Activated T-cell treated with anti-CD3 and anti-CD28 coated beads, Interleukin-2, amount 50 U/mL, for 4 hours (primary cell): ENCODE measurements at places on chromosomes 5 and 9.
A peak's percentile ranks its signal among the peaks of the same experiment; 100 is the strongest.

DNA sequence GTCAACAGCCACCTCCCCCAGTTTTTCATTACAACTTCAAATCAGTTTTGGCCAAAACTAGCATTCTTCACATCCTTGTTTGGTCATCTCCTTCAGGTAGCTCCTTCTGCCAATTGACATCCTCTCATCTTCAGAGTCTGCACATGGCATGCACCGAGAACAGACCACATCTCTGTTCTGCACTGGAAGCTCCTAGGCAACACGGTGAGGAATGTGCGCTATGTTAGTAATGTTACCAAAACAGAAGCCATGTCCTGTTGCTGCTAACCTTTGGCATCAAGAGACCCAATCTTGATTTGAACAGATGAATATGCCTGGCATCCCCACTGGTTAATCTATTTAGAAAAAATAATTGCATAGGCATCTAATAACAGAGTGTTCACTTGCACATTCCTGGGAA is 5.1 kb upstream of the HK3 start:
- DNase-seq: no peak

DNA sequence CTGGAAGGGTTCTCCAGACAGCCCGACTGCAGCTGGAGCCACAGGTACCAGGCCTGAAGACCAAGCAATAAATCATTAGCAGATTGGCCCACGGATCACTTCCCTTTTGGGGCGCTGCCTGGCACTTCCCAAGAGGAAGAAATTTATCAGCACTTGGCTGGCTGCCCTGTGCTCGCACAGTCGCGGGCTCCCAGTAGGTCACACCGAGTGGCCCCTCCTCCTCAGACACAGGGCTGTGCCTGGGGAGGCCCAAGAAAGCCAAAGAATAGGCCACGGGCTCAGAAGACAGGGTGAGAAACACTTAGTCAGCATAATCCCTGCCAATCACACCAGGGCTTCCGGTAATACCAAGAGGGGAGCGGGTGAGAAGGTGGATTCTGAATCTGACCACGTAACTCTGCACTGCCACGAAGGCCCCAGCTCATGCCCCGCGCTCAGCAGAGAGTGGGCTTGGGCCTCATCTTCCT is 115.7 kb upstream of the MSX2 start:
- no peak for DNase-seq

GRCh38 chr9:73149371-73150067 is 2.1 kb upstream of the ANXA1 start:
- no peak for DNase-seq

GRCh38 chr9:3981897-3982296 is 318.0 kb downstream of the GLIS3 start:
- no peak for DNase-seq

- no peak for DNase-seq
Measured at GRCh38 chr5:173720953-173721600, 104.6 kb upstream of the BOD1 start.

GRCh38 chr5:73008831-73009230 is 53.0 kb downstream of the FCHO2 start:
- no peak for DNase-seq

GRCh38 chr5:32462618-32463017 is 18.1 kb upstream of the ZFR start:
- peak; percentile 5 for DNase-seq

DNA sequence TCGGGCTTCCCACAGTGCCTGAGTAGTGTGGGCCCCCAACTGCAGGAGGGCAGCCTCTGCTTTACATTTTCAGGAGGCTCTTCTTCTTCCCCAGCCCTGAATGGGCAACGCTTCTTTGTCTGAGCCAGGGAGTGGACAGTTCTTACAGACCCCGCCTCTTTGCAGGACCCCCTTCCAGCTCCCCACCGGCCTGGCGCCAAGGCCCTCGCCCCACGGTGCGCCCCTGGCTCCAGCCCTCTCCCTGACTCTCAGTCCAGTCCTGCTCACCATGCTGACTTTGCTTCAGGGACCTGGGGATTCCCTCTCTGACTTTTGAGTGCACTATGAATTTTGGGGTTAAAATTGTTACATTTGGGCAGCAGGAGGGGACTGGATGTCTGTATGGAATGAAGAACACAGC is 123.8 kb downstream of the HSD17B3 start:
- no peak for DNase-seq

DNA sequence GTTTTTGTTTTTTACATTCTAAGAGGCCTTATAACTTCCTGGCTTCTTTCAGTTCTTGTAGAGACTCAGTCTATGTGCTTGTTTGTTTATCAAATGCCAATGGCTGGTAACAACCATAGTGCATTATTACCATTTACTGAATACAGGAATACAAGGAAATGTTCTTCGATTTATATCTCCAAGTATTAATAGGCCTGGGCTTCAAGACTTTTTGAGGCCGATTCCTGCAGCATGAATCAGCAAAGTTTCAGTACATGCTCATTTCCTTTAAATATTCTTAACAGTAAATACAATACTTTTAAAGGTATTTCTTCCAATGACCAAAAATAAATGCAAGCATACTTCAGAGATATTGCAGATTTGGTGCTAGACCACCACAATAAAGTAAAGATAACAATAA is 535.3 kb downstream of the EFNA5 start:
- DNase-seq: no peak

DNA sequence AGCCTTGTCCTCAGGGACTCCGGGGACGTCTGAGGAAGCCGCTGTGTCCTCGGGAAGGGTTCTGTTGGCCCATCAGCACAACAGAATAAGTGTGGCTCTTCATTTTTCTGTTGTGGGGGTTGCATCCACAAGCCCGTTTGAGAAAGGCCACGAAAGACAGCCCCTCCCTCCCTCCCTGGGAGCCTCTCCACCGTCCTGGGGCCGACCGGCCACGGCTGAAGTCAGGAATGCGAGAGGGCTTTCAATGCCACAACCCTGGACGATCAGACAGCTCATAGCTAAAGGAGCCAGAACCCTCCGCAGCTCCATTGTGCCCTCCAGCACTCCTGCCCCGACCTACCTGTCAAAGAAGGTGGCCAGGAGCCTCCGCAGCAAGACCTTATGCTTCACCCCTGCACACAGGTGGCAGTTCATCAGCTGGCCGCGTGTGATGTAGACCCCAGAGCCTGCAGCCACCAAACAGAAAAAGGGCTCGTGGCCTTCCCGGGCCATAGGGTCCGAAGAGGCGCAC is 52.4 kb upstream of the UBAC1 start:
- no peak for DNase-seq

- no peak for DNase-seq
Measured at GRCh38 chr5:149433524-149434131, 54.5 kb upstream of the IL17B start.

DNA sequence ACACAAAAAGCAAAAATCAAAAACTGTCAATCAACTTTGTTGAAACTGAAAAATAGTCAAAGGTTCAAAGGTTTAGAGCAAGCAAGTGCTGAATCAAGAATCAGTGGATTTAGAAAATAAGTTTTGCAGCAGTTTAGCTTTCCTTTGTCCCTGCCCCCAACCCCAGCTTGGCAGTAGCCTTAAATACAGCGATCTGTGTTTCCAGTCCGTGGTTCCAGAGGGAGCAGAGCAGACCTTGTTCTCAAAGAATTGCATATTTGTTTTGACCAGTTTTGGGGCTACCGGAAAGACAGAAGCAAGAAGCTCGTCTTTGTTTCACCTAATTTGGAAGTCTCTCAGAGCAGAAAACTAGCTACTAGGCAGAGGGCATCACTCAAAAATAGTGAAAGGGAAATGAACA is 57.2 kb upstream of the PRDM9 start:
- no peak for DNase-seq

GRCh38 chr9:135971111-135971766 is 10.1 kb upstream of the UBAC1 start:
- DNase-seq: no peak

- DNase-seq: no peak
Measured at GRCh38 chr9:71944754-71945375, 33.4 kb downstream of the C9orf85 start.

DNA sequence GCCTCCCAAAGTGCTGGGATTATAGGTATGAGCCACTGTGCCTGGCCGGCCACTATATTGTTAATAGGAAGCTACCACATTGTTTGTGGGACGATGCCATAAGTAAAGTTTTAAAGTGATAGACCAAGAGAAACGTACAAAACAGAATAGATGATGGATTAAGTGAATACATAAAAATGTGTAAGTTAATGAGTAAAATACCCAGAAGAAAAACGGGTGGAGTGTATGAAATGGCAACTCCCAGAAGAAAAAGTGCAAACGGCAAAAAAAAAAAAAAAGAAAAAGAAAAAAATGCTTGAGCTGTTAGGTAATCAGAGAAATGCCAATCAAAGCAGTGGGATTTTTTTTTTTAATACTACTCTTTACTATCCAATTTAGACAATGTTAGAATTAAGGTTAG is 246.0 kb downstream of the PDZD2 start:
- DNase-seq: no peak

- no peak for DNase-seq
Measured at GRCh38 chr9:33341182-33341581, 50.9 kb downstream of the NFX1 start.

GRCh38 chr5:130601-131131 is 38.7 kb downstream of the PLEKHG4B start:
- no peak for DNase-seq

DNA sequence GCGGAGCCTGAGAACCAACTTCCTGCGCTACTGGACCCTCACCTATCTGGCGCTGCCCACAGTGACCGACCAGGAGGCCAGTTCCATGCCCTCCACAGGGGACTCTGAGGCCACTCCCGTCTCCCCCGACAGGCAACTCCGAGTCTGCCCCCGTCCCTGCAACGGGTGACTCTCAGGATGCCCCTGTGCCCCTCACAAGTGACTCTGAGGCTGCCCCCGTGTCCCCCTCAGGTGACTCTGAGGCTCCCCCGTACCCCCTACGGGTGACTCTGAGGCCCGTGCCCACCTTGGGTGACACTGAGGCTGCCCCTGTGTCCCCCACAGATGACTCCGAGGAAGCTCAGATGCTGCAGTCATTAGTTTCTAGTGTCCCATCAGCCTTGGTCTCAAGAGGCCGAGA is 25.1 kb downstream of the CEL start:
- no peak for DNase-seq

DNA sequence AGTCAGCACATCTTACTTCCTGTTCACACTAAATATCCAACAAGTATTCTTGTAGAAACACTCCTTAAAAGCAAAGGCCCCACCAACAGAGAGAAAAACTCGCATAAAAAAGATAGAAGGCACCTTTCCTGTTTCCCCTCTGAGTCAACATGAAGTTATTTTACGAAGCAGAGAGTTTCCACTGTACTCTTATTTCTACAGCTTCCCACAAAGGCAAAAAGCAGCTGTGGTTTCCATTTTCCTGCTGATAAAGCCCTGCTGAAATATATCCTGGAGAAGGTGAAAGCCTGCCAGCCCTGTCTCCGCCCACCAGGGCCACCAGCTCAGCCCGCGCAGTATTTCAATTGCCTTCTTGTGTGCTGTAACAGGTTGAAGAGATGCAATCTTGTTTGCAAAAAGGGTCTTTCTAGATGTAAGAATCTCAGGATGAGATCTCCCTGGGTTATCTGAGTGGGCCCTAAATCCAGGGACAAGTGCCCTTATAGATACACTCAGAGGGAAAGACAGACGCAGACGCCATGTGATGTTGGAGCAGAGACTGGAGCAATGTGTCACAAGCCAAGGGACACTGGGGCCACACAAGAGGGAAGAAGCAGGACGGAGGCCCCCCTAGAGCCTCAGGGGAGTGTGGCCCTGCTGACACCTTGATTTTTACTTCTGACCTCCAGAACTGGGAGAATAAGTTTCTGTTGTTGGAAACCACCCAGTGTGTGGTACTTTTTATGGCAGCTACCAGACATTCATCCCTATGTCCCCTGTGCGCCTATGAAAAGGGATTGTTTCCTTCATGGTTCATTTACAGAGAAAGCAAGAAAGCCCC is 19.9 kb downstream of the SEMA4D start:
- peak; percentile 68 for DNase-seq

- no peak for DNase-seq
Measured at GRCh38 chr5:139984816-139985215, 58.3 kb downstream of the NRG2 start.

DNA sequence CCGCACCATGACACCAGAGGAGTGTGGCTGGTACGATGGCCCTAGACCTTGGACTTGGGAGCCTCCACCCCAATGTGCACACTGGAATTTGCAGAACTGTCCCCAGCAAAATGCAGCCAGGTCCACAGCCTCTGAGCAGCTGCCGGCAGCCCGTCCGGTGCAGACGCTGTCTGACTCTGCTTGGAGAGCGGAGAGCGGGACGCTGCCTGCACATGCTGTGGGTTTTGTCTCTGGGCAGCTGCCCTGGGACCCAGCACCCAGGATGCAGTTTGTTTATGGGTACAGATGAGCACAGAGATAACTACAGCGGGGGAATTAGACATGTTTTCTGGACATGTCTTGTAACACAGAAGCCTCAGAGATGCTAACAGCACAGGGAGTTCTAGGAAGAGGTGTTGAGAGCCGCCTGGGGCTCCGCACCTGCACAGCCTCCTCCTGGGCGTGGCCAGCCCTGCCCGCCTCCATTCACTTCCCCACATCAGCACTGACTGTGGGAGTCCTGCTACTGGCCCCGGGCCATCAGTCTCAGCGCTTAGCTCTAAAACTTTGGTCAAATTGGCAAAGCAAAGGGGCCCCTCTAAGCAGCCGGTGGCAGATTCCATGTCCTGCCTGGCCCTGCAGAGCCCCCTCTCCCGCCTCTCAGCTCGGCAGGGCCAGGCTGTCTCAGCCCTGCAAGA is 159.6 kb downstream of the IRX2 start:
- DNase-seq: no peak

DNA sequence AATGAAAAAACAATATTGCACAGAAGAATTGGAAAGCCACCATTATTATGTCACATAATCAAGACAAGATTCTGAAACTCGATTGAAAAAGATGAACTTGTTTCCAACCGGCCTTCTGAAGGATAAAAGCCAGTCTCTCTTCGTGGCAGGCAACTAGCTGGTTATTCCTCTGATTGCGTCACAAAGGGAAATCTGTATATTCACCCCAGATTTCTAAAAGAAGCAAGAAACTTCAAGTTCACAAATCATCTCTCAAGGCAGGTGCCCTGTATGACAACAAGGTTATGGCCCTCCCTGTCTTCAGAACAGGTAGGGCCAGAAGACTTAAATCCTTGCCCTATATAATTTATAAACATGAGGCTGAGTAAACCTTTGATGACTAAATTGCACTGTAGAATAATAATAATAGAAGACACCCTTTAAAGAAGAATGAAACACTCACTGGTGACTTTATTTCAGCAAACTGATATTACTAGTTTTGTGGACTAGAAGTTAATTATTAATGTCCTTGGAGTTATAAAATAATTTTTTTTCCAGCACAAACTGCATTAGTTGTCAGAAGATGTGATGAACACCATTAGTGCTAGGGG is 2.9 kb upstream of the KLF4 start:
- no peak for DNase-seq

DNA sequence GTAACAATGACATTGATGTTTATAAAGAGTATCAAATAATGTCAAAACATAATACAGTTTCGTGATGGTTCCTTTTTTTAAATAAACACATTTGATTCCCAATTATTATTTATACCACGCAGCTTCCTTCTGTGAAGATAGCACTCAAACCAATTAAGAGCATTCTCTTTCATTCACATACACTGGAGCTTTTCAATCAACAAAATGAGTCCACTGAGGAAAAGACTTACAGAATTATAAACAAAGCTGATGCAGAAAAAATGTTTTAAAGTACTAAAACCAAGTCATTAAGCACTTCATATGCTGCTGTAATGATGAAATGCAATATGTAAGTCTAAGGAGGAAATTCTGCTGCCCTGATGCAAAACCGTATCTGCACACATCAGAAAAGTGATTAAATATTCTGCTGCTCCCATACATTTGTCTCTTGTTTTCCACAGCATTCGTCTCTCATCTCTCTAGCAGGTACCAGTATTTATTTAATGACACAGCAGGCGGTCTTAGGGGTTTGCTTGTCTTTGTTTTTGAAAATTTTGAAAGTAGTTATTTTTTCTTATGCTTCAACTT is 147.1 kb downstream of the CDH10 start:
- no peak for DNase-seq

GRCh38 chr5:1681955-1682354 is 117.7 kb downstream of the MRPL36 start:
- no peak for DNase-seq
